Cerebellum (tissue), 4 donors: ENCODE measurements at places on chromosomes 7 and 10. TPM values are rescaled to one million over a fixed set of nuclear protein-coding genes. Genes with fewer than 3 reads are reported as not detected.

RHOBTB1 gene
- total RNA-seq, result 26.4 TPM

TWIST1 gene
- total RNA-seq, result 2.7 TPM

BAMBI gene
- 4.1 TPM for total RNA-seq

KLF14 gene
- total RNA-seq, result not detected

ARHGEF35 gene
- total RNA-seq, result 1.2 TPM

GRCh38 chr10:33390046-33390445, 55.6 kb upstream of the NRP1 start:
- no peak for DNase-seq

DNA sequence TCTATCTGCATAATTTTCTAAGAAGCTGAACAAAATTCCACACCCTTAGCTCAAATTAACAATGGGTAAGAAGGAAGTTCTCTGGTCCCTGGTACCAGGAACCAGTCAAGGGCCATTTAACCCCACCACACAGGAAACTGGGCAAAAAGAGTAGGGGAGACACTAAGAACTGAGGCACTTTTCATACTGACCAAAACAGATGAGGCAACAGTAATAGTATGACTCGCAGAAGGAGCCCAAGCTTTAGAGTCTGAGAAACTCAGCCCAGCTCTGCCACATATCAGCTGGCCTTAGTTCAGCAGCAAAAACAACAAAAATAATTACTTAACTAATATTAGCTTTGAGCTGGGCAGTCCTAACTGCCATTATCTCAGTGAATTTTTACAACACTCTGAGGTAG, 221.2 kb downstream of the FAM107B start:
- DNase-seq, result no peak

DNA sequence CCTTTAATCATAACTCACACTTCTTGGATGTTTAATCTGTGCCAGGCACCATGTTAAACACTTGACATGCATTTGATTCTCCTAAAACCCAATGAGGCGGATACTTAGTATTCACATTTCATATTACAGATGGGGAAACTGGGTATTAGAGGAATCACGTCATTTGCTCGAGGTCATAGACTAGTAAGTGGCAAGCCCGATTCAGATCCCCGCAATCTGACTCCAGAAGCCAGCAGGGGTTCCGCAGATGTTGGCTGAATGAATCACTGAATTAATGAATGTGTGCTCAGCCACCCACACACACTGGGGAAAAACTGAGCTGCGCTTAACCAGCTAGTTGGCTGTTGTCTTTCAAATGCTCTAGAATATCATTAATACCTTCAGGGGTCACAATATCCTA, 22.5 kb upstream of the ENO4 start:
- no peak for DNase-seq

DNA sequence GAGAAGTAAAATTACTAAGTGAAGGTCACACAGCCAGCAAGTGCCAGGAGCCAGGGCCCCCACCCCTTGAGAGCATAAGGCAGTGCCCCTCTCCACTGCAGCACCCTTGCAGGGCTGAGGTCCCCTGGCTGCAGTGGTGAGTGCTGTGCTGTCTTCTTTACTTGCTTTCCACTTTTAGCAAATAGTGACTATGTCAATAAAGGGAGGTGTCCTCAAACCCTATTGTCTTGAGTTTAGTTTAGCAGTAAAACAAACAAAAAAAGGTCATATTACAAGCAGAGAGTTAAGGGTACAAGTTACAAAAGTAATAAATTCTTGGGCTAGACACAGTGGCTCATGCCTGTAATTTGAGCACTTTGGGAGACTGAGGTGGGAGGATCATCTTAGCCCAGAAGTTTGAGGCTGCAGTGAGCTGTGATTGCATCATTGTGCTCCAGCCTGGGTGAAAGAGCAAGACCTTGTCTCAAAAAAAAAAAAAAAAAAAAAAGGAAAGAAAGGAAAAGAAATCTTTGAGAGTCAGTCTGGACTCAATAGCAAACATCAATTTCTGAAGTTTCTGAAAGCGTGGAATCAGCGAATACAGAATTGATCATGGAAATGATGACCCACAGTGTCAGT, 39.0 kb upstream of the KIF5B start:
- DNase-seq, result no peak

DNA sequence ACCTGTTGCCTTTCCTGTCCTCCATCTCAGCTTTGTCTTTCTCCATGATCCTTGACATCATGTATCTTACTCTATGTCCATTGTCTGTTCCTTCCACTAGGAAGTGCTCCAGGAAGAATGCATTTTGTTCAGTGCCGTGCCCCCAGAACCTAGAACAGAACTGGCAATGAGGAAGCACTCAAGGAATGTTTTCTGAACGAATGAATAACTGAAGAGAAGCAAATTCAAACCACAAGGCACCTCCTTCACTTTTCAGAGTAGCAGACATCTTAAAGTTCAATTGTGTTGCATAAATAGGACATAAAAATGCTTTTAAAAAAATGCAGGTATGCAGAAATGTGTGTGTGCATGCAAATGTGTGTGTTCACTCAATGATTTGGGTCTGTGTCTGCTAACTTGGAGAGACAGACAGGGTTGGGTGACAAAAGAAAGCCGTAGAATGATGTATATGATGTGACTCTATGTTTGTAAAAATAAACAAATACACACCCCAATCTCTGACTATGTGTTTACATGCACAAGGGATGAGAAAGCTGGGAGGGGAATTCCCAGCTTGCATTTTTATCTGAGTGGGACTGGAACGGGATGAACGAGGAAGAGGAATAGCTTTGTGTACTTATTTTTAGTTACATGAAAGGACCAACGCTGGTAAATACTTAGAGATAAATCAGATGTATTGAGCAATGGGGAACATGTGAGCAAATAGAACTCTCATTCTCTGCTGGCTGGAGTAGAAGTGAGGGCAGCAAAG, 237.7 kb downstream of the FANK1 start:
- no peak for DNase-seq

DNA sequence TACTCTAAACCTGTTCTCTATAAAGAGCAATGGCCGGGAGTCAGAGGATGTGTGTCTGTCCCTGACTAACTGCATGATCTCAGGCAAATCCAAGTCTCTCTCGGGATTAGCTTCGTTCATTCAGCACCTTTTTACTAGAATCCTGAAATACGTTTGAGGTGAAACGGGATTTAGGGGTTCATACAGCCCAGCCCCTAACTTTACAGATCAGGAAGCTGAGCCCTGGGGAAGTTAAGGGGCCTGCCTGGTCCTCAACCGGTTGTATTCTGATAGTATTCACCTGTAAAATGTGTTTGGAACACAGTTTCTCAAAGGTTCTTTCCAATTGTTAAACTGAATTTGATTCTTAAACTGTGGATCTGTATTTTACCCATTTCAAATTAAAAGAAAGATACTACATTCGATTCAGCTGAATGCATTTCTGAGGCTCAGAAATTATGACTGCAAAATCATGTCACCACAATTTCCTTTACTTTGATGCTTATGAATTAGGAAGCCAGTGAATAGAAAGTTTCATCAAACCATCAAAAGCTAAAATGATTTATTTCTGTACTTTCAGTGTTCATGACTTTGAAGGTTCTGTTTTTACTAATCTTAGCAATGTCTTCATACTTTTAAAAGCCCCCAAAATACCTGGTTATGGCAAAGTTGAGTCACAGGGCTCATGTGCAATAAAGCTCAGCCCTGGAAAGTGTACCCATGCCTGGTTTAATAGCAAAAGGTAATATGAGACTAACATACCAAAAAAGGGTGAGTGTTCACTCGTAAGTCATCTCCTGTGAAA, 28.9 kb upstream of the EZH2 start:
- DNase-seq, result no peak

GRCh38 chr10:99403674-99404073, 26.8 kb downstream of the GOT1 start:
- DNase-seq, result no peak
